ENCODE measurements at places on chromosomes 4 and X.

- DNase-seq, result no peak
These were observed 101.4 kb downstream of the ADRA2C start for GRCh38 chr4:3867403-3868100.

DNA sequence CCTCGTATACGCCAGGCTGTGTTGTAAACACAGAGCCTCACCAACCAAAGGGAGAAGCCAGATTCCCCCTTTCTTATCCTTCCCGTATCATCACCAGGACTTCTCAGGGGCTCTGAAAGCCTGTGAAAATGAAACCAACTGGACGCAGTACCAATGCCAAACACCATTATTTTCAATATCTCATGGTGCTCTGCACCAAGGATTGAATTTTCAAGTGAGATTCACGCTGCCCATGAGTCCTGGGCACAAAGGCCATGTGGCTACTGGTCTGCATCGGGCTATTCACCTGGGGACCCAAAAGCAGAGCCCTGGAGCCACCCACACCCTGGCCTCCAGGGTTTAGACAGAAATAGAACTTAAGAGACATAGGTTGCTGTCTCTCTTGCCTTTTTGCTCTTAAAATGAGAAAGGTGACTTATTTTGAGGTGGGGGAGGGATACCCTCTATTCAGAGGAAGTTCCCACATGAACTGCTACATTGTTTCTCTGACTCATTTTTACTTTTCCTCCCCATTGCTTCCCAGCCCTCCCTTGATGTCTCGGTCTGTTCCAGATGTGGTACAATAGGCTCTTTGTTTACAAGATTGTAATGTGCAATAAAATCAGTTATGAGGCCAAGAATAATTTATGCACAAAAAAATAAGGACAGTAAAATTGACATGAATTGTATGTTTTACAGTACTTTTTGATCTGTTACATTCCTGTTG is 55.4 kb downstream of the MAML3 start:
- DNase-seq, result no peak

DNA sequence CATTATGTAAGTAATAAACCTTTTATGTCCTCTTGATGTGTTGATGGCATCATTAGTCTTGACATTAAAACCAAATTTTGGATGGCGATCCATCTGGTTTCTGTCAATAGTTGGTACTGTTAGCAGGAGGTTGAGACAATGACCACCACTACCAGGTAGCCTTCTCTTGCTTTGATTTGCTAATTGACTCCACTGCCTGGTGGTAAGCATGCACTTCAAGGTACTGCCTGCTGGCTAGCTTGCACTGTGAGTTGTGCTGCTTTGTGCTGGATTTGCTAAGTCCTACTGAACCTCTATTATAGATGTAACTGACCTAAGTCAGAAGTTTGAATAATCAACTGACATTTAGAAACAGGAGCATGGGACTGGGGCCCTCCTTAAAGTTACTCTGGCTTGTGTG is 46.3 kb downstream of the ATP1B4 start:
- no peak for DNase-seq

DNA sequence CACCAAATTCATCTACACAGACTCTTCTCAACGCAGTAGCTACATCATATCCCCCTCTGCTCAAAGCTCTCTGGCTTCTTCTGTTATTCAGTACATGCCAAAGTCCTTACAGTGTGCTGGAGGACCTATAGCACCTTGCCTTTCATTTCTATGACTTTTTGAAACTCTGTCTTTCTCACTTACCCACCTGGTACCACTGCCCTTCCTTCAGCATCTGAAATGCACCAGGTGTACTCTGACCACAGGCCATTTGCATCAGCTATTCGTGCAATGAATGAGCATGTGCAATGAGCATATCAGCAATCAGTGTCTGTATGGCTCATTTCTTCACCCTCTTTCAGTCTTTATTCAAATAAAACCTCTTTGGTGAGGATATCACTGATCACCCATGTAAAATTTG is 399.9 kb downstream of the RAB28 start:
- no peak for DNase-seq

DNA sequence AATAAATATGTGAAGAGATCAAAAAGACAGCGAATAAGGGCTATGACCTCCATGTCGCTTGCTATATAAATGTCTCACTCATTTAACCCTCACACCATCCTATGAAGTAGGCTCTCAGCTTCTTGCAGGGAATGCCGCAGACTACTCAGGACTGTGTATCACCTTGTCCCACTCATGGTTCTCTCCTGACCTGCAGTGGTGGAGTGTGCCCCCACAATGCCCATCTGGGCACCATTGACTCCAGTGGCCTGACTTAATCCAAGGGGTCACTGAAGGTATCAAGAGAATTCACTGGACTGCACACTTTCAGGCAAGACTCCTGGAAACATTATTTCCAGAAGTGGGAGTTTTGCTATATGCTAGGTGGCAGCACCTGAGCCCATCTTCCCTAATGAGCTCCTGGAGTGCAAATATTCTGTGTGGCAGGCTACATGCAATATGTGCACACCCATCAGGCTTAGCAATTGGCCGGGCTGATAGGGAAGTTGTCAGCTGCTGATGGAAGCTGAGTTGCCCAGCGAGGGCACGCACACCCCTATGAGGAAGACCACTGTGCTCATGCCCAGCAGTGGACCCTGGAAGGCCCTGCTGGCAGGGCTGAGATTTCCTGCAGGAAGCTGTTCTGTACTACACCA is 8.2 kb upstream of the EFNB1 start:
- no peak for DNase-seq
